Stomach (tissue), 19 donors: ENCODE measurements at places on chromosomes 5 and 9. TPM values are rescaled to one million over a fixed set of nuclear protein-coding genes. Genes with fewer than 3 reads are reported as not detected.
A peak's percentile ranks its signal among the peaks of the same experiment; 100 is the strongest.

DNA sequence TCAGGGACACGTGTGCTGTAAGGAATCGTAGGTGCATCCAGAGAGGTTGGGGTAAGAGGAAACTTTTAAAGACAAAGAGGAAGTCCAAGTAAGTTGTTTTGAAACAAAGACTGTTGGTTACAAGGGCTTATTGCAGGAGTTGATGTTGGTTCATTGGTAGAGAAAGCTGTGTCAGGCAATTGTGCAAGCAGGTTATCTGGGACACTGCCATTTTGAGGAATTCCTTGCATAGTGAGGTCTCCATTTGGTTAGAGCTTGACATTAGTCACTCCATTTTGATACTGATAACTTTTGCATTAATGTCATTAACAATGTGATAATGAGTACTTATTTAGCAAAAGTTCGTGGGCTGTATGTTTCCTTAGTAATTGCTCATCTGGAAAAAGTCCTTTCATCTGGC is 24.9 kb downstream of the CNOT6 start:
- H3K36me3 ChIP-seq: no peaks in the 10 kb centered on the region
- no peak overlapping the region for H3K4me3 ChIP-seq
- H3K4me1 ChIP-seq: peaks cover 52% of the 10 kb centered on the region

GRCh38 chr5:149771216-149771980 is 41.3 kb downstream of the PPARGC1B start:
- H3K4me3 ChIP-seq: no peak overlapping the region
- no peaks in the 10 kb centered on the region for H3K27me3 ChIP-seq
- DNase-seq: peak; percentile 78
- H3K4me1 ChIP-seq: peaks cover 38% of the 10 kb centered on the region
- H3K27ac ChIP-seq: peak overlapping the region; percentile 81

- no peak overlapping the region for H3K4me3 ChIP-seq
- H3K36me3 ChIP-seq: no peaks in the 10 kb centered on the region
- H3K27me3 ChIP-seq: no peaks in the 10 kb centered on the region
- H3K4me1 ChIP-seq: peaks cover 41% of the 10 kb centered on the region
- DNase-seq: peak; percentile 48
Observed at GRCh38 chr5:159210210-159210661, 883 bp upstream of the RNF145 start.

GRCh38 chr9:134986957-134987356 is 69.2 kb upstream of the FCN1 start:
- no peak for DNase-seq
- no peak overlapping the region for H3K4me3 ChIP-seq
- H3K4me1 ChIP-seq: no peaks in the 10 kb centered on the region
- no peak overlapping the region for H3K27ac ChIP-seq
- H3K36me3 ChIP-seq: no peaks in the 10 kb centered on the region

- H3K4me3 ChIP-seq: no peak overlapping the region
- peaks cover 45% of the 10 kb centered on the region for H3K4me1 ChIP-seq
- peak overlapping the region; percentile 76 for H3K27ac ChIP-seq
- no peaks in the 10 kb centered on the region for H3K36me3 ChIP-seq
- H3K27me3 ChIP-seq: no peaks in the 10 kb centered on the region
- no peak for DNase-seq
Observed at GRCh38 chr9:126334721-126335621, 8.3 kb downstream of the MVB12B start.

DNA sequence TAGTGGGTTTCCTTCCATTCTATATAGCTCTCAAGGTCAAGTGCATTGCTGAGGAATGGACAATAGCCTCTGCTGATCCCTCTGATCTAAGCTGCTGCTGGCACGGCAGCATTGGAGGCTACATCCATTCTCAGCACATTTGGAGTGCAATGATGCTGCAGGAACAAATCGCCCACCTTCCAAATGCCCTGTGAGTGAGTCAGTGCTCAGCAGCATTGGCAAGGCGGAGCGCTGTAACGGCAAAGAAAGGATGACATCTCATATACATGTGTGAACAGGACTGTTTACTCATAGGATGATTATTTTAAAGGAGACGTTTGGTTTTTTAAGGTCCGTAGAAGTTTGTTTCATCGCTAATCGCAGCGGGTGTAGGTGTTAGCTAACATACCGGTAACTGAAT is 408.7 kb downstream of the ARHGEF28 start:
- H3K27ac ChIP-seq: no peak overlapping the region
- no peak for DNase-seq
- no peak overlapping the region for H3K4me3 ChIP-seq
- no peaks in the 10 kb centered on the region for H3K27me3 ChIP-seq
- H3K4me1 ChIP-seq: peaks cover 13% of the 10 kb centered on the region

GRCh38 chr5:135425641-135426040 is 21.5 kb downstream of the DCANP1 start:
- H3K27me3 ChIP-seq: no peaks in the 10 kb centered on the region
- no peak overlapping the region for H3K4me3 ChIP-seq
- peaks cover 5% of the 10 kb centered on the region for H3K4me1 ChIP-seq

- no peak overlapping the region for H3K27ac ChIP-seq
- no peaks in the 10 kb centered on the region for H3K36me3 ChIP-seq
- H3K27me3 ChIP-seq: no peaks in the 10 kb centered on the region
- H3K4me3 ChIP-seq: no peak overlapping the region
- H3K4me1 ChIP-seq: no peaks in the 10 kb centered on the region
- no peak for DNase-seq
Observed at GRCh38 chr5:64921386-64921785, 152.7 kb downstream of the CWC27 start.

GRCh38 chr5:179115307-179115706 is 55.1 kb downstream of the ZNF354C start:
- peaks cover 33% of the 10 kb centered on the region for H3K36me3 ChIP-seq
- no peak overlapping the region for H3K27ac ChIP-seq
- no peak overlapping the region for H3K4me3 ChIP-seq
- H3K27me3 ChIP-seq: no peaks in the 10 kb centered on the region
- no peak for DNase-seq

- H3K27ac ChIP-seq: no peak overlapping the region
- H3K27me3 ChIP-seq: no peaks in the 10 kb centered on the region
Observed at GRCh38 chr5:111863801-111864200, 106.8 kb upstream of the NREP start.

Gene SEC24A
- 27.2 TPM for total RNA-seq

Gene N4BP3
- 4.0 TPM for total RNA-seq

Gene HTR1A
- not detected for total RNA-seq

Gene DAB2IP
- 59.1 TPM for total RNA-seq

Gene MTAP
- 17.9 TPM for total RNA-seq

Gene SAXO1
- not detected for total RNA-seq

Gene KCNV2
- total RNA-seq: not detected

Gene CEL
- not detected for total RNA-seq

Gene SLC34A3
- not detected for total RNA-seq

Gene PCDHA10
- total RNA-seq: 0.55 TPM

Gene GFPT2
- total RNA-seq: 19.8 TPM

Gene SPINK7
- total RNA-seq: not detected

Gene TSSK1B
- not detected for total RNA-seq

Gene LCNL1
- not detected for total RNA-seq

Gene ENG
- 44.3 TPM for total RNA-seq

Gene LRRC19
- 3.7 TPM for total RNA-seq

Gene ATP10B
- total RNA-seq: 115 TPM

Gene PFDN1
- 28.6 TPM for total RNA-seq

Gene PCDHB2
- total RNA-seq: 3.3 TPM
